ENCODE measurements at places on chromosomes 7 and 10.

GRCh38 chr7:71457021-71457420 is 325.1 kb downstream of the GALNT17 start:
- DNase-seq = no peak

DNA sequence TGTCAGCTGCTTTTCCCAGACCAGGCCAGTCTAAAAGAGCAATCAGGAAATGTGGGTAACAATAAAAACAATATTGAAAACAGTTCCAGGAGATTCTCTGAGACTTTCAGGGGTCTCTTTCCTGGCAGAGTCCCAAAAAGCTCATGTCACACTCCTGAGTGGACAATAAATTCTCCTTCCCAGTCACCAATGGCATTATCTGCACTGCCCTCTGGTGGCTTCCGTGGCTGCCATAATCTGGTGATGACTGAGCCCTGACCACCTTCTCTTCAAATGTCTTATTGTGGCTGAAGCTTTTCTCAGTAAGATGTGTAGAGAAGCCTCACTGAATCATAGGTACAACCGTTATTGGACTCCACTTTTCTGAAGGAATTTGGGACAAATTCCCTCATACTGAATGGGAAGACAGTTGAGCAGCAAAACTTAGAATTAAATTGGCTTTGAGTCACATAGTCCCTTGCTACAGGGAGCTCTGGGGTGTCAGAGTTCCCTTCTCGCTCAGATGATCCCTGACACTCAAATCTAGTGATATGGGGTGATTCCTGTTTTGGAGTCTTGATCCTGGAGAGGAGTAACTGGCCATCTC is 24.4 kb upstream of the ASAH2 start:
- DNase-seq = peak; percentile 42

- no peak for DNase-seq
These were observed 2.3 kb downstream of the CDH23 start for GRCh38 chr10:71398976-71399375.

DNA sequence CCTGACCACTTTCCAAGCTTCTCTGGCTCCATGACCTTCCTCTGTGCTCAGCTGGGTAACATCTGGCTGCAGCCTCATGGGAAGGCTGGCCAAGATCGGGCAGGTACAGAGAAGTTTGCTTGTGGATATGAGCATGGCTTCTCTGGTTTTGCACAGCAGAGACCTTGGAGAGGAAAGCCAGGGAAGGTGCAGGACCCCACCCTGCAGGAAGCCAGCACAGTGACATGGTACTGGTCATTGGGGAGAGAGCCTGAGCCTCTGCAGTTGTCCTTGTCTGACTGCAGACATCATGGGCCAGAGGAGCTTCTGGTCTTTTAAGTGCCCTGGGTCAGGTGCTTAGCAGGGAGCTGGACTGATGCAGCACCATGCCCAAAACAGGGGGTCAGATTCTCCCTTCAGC is 70.6 kb upstream of the LEP start:
- no peak for DNase-seq

DNA sequence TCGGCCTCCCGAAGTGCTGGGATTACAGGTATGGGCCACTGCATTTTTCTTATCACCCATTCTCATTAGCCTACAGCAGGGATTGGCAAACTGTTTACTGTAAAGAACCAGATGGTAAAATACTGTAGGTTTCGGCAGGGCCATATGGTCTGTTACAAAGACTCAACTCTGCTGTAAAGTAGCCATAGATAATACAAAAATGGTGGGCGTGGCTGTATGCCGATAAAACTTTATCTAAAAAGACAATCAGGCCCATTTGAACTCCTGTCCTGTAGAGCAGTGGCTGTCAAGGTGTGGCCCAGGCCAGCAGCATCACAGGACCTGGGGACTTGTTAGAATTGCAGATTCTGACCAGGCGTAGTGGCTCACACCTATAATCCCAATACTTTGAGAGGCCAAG is 134.3 kb downstream of the CUX1 start:
- DNase-seq = no peak

DNA sequence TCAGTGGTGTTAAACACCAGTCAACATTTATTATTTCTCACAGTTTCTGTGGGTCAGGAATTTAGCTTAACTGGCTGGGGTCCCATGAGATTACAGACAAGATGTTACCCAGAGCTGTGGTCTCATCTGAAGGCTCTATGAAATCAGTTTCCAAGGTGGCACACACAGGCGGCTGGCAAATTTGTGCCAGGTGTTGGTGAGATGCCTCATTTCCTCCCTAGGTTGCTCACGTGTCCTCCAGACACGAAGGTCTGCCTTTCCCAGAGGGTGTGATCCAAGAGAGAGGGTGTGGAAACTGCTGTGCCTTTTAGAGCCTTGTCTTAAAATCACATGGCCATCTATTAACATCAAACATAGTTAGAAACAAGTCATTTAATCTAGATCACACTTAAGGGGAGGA is 209.0 kb downstream of the JCAD start:
- no peak for DNase-seq

DNA sequence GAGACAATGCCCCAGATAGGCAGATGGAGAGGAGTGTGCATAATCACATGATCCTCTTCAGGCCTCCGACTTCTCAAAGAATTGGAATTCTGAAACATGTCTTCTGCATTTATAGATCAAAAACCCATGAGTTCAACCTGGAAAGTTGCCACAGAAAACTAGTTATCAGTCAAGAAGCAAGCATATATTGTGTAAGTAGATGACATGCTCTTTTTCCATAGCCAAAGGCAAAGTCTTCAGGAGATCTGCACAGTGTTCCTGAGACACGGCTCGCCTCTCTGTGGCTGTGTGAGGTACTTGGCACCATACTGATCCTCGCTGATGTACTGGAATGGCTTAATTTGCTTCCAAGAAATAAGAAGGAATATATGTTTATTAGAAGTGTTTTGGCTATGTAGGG is 213.5 kb upstream of the MKI67 start:
- DNase-seq = no peak

GRCh38 chr10:125114761-125115391 is 45.5 kb downstream of the CTBP2 start:
- no peak for DNase-seq

- no peak for DNase-seq
These were observed 142.4 kb downstream of the EPC1 start for GRCh38 chr10:32204606-32205005.

GRCh38 chr10:77857272-77857671 is 69.3 kb downstream of the DLG5 start:
- DNase-seq = no peak

GRCh38 chr7:82156168-82156567 is 287.4 kb downstream of the CACNA2D1 start:
- DNase-seq = no peak

DNA sequence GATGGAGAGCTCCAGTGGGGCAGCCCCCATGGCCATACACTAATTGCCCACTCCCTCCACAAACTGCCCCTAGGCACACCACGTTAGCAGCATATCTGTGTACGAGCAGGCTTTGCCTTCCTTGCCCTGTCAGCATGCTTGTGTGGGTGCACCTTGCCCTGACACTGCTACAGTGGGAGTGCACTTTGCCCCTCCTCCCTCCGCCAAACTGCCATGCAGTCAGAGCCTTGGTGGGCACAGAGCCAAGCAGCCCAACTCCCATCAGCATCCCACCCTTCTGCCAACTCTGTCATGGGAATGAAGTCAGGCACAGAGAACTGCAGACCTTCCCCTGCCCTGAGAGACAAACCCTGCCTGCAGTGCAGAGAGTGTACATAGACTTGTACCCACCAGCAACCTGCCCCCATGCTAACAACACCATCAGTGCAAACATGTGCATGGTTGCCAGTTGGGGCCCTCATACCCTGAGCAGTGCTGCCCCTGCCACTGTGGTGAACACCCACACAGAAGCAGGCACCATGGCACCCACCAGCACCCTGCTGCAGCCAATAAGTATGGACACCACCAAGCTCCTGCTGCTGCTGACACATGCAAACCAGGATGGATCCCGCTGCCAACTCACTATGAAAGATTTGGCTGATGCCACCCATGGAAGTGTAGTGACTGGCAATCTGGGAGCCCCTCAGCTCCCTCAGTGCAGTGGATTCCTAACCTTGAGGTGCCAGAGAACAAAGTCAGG is 1197.7 kb upstream of the CELF2 start:
- no peak for DNase-seq

GRCh38 chr7:130521258-130521951 is 29.5 kb downstream of the MEST start:
- no peak for DNase-seq

DNA sequence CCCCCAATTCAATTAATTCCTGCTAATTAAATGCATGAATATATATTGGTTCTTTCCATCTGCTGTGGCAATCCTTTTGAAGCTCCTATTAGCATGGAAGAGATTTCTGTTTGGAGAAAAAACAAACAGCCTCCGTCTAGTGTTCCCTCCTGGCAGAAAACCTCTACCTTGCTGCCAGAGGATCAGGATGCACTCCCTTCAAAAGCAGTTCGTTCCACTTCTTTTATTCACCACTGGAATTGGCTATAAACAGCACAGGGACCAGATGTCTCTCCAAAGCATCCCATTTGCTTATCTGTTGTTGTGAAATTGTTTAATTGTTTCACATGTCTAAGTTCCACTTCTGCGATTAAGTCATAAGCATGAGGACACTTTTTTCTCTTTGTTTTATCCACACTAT is 77.8 kb upstream of the PTN start:
- DNase-seq = no peak

GRCh38 chr7:37822946-37823345 is 25.5 kb upstream of the NME8 start:
- DNase-seq = no peak

DNA sequence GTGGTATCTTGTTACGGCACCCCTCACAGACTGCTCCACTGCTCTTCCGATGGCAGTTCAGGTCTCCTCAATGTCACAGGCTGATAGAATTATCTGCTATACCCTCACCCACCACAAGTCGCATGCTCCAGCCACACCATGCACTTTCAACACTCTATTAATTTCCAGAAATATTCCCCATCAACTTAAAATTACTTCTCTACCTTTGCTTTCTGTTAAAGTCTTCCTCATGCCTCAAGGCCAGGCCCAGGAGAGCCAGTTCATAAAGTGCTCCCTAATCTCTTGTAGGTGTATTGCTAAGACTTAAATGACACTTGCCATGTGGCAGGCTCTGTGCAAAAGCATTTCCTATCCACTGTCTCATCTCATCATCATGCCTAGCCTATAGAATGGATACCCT is 105.9 kb upstream of the ARID5B start:
- no peak for DNase-seq

DNA sequence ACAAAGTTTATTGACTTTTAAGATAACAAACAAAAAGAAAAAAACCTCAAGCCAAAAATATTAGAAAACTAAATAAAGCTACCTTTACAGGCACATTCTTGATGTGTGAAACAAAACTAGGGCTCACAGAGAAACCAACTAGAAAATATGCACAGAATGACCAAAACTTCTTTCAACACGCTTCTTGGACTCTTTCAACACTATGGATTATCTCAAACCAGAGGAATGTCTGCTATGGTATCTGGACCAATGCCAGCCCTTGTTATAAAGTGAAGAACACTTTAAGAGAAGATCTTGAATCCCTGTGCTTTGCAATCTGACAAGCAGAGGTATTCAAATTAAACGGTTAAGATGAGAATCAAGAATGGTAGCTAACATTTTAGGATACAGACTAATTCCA is 76.6 kb downstream of the DNAJC1 start:
- DNase-seq = no peak
